CMK (cell line): ENCODE measurements at places on chromosomes 2 and 18.
A peak's percentile ranks its signal among the peaks of the same experiment; 100 is the strongest.

DNA sequence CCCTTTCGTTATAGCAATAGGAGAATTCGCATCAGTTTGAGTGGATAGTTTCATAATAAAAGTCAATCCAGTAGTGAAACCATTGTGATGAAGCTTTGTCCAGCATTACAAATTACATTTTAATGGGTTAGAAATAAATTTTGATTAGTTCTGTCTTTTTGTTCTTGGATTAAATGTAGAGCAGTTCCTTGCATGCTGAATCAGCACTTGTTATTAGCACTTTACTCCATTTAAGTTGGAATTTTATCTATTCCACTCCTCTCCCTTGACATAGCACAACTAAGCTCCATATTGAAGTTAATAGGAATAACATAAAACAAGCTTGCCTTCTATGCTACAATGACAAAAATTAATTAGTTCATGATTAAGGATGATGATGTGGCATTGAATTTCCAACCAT lies 624.1 kb downstream of the CCDC85A start:
- no peak for DNase-seq

- DNase-seq: no peak
Observed at GRCh38 chr2:15845737-15846405, 94.5 kb upstream of the MYCN start.

GRCh38 chr2:168639018-168639417 lies 163.4 kb upstream of the NOSTRIN start:
- DNase-seq: no peak

DNA sequence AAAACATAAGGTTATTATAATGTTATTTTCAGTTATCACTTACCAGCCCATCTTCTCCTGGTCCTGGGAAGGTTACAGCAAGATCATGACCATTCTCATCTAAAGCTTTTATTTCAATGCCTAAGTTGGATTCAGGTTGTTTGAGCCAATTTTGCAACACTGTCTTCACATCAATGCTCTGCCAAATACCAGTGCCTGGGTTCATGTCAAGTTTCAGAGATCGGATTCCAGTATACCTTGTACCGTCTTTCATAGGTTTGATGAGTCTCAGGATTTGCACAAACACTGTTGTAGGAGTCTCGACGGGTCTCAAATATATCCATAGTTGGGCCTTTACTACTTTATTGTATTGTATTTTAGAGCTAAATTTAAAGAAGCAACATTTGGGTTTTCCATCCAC lies 2.5 kb downstream of the MSTN start:
- no peak for DNase-seq

- DNase-seq: no peak
Observed at GRCh38 chr2:167761465-167762136, 485.8 kb downstream of the STK39 start.

DNA sequence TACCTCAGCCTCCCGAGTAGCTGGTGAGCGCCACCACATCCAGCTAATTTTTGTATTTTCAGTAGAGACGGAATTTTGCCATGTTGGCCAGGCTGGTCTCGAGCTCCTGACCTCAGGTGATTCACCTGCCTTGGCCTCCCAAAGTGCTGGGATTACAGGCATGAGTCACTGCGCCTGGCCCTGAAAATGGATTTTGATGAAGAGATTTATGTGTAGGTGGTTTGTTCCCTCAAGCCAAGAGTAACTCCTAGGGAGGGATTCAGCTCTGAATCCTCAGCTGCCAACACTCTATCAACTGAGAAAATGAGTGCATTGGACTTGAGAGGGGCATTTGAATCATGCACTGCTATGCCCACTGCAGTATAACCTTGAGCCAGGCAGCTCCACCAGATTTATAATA lies 17.5 kb upstream of the LIPG start:
- no peak for DNase-seq

- DNase-seq: no peak
Observed at GRCh38 chr2:208294482-208295024, 28.5 kb downstream of the PIKFYVE start.

DNA sequence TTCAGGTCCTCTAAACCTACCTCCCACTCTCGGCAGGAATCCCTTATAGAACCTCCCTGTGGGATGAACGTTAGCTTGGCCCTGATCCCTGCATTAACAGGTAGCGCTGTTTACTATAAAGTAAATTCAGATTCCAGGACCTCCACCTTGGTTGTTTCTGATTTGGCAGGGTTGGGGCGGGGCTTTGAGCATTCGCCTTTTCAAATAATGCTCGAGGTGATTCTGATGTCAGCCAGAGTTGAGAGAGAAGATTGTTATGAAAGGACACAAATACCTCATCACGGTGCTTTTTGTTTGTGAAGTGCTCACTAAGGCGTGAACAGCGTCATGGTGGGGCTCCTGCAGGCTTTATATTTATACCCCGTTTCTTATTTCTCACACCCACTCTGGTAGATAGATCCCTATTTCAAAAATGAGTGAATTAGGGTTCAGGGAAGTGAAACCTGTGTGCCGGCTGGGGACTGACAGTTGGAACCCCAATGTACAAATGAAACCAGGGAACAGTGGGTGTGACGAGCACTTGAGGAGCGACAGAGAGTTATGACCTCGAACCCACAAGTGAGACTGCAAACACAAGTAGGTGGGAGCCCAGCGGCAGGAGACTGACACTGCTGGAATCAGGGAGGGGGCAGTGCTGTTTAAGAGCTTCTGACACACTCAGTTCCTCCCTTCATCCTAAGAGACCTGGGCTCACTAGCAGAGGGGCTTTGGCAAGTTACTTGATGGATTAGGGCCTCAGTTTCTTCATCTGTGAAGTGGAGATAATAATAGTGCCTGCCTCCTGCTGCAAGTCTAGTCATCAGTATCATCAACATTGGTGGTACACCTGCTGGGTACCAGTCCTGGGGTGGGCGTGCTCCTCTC lies 14.2 kb upstream of the CXCR4 start:
- DNase-seq: no peak

- DNase-seq: no peak
Observed at GRCh38 chr2:159516241-159516758, 100.0 kb downstream of the BAZ2B start.

- no peak for DNase-seq
Observed at GRCh38 chr2:183063083-183063482, 15.5 kb upstream of the DUSP19 start.

GRCh38 chr2:156779416-156780120 lies 343.4 kb downstream of the GPD2 start:
- DNase-seq: no peak

- no peak for DNase-seq
Observed at GRCh38 chr18:12434541-12434929, 26.8 kb downstream of the PRELID3A start.

DNA sequence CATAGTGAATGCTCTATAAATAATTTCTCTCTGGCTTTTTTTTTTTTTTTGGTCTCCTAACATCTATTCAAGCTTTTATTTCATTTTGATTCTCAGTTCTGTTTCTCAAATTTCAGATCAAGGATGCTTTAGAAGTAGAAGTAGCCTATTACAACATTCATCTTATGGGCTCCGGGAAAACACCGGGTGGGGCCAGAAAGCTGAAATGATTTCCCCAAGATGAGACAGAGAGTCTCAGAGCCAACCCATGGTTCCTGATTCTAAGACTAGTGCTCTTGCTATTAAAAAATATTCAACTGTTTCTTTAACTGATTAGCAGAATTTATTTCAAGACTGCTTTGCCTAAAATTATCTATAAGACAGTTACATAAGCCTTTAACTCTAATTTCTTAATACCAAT lies 147.2 kb upstream of the CCDC68 start:
- DNase-seq: no peak

DNA sequence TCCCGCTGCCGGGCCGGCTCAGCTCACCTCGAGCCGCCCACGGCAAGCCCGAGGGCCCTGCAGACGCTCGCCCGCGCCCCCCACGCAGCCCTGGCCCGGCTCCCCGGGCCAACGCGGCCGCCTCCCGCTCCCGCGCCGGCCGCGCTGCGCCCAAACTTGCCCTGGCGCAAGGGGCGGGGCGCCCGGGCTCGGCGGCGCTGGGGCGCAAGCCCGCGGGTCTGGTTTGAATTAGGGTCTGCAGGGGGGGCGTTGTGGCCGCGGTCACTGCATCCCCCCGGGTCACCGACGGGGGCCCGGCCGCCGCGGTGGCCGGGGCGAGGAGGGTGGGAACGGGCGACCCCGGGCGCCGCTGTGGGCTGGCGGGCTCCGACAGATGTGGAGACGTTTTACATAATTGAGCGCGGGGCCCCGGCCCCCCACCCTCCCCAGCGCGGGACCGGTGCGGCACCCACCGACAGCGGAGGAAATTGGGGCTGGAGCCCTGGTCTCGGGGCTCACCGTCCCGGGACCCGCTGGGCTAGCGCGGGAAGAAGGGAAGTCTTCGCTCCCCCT lies 690 bp downstream of the SDC1 start:
- no peak for DNase-seq

GRCh38 chr2:99480390-99480789 lies 9.4 kb downstream of the REV1 start:
- no peak for DNase-seq

DNA sequence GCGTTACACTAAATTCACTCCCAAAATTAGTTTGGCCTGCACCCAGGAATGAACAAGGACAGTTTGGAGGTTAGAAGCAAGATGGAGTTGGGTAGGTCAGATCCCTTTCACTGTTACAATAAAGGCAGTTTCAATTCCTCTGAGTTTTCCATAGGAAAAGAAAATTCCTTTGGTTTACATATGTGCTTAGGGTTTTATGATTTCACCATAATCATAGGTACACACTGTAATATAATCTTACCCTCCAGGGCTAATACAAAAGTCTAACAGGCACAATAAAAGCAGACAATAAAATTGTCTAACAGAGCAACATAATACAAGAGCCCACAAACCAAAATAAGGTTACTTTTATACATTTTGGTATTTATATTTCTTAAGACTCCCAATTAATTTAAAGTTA lies 391.5 kb upstream of the KCNJ3 start:
- DNase-seq: no peak

- peak; percentile 15 for DNase-seq
Observed at GRCh38 chr2:15588329-15588919, 3.2 kb upstream of the DDX1 start.

DNA sequence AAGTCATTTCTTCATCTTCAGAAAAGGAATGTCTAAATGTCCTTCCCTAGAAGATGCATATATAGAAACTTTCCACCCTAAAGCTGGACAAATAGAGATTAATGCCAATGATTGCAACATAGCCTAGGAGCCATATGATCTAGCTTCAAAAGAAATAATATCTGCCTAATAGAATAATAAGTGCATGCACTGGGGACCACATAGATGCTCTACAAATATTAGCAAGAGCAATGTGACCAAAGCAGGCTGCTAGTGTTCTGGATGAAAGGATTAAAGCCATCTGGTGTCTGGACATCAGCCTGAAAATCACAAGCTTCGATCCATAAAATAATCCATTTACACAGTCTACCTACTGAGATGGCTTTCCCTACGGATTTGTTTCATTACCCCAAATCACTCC lies 280.1 kb upstream of the KLHL14 start:
- DNase-seq: no peak

DNA sequence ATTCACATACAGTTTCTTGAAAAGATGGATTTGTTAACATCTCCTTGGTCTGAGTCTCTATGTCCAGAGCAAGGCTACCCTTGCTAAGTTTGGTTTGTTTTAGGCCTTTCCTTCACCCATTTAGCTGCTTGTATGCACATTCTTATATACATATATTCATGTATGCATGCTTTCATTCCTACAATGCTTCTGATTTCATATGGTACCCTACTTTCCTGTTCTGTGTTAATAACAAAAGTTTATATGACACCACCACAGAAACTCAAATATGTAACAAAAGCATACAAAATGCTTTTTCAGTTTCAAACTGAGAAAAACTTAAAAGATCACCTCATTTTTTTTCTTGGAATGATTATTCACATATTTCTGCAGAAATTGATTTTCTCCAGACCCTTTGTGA lies 39.4 kb downstream of the OSGEPL1 start:
- no peak for DNase-seq

- DNase-seq: no peak
Observed at GRCh38 chr2:152890736-152891135, 172.3 kb downstream of the ARL6IP6 start.

- no peak for DNase-seq
Observed at GRCh38 chr2:234827096-234827860, 124.5 kb upstream of the SH3BP4 start.

- no peak for DNase-seq
Observed at GRCh38 chr2:127011231-127011661, 95.7 kb downstream of the BIN1 start.

DNA sequence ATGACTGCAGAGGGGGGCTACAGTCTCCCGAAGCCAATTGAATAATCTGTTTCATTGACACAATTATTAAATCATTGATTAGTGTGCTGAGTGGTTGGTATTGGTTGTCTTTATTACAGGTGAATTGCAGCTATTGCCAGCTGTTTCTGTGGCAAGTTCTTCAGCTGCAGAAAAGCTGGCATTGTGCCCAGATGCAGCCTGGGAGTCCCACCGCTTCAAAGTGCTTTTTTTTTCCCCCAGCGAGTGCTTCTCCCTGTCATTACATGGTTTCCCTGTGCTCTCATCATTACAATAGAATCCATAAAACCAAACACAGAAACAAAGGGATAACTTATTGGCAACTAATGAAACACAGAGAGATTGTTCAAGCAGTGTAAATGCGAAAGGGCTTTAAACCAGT lies 164.7 kb downstream of the GRB14 start:
- no peak for DNase-seq

DNA sequence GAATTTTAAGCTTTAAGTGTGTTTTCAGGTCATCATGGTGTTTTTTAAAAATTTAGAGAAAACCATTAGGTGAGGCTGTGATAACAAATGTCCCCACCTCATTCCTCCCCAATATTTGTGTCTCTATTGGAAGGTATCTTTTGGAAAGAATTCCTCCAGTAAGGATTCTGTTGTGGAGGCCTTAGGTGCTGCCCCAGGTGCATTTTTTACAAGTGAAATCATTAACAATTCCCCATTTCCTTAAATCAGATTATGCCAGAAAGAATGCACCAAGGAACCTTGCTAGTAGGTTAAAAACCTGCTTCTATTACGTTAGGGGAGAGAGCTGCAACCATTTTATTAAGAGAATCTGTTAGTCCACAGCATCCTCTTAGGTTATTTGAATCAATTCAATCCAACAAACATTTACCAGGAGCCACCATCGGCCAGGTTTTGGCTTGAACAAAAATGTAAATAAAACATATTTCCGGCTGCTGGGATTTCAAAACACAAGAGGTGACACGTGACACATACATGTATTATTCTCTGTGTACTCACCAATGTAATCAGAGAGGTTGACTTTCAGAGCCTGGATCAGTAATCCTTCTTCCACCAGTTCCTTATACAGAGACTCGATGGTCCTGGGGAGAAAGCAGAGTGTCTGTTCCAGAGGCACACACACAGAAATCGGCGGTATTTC lies 112.5 kb upstream of the ASB18 start:
- no peak for DNase-seq

DNA sequence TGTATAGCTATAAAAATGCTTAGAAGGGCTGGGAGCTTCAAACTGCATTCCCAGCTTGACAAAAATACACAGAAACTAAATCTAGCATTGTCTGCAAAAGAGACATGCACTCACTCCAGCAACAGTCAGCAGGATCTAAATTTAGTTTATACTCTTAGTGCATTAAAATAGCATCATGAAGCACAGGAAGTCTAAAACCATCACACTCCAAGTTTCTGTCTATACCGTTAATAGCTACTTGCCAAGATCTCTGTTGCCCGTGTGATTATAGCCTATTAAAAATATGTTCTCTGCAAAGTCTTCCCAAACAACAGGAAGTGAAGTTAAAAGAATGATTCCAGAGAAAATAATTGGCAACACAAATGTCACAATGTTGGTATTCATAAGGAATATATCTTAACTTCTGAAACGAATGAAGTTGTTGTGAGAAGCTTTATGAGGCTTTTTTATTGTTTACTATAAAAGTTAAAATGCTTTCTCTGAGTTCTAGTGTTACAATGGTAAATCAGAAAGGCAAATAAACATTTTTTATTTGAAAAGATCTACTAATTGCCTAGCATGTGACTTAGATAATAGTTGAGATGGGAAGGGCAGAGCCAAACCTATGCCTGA lies 184.2 kb downstream of the ZNF385B start:
- no peak for DNase-seq
